ENCODE measurements at places on chromosomes 3 and 15.

- DNase-seq, result no peak
These were observed 578.3 kb upstream of the ADAMTS9 start for GRCh38 chr3:65265942-65266590.

DNA sequence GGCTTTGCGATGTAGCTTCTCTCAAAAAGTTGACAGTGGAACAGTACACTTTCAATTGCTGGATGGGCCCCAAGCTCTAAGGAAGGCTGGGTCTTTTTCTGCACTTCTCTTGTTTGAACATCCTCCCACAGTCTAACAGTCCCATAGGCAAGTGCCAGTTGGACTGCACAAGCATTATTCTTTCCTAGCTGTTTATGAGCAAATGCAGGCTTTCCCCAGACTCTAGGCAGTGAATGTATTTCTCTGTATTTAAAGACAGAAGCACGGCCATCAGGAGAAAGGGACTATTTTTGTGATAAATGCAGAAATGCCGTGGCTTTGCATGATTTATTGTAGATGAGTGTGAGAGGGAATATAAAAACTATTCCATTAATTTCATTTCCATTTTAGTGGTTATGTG is 539.3 kb upstream of the LMCD1 start:
- DNase-seq, result no peak

DNA sequence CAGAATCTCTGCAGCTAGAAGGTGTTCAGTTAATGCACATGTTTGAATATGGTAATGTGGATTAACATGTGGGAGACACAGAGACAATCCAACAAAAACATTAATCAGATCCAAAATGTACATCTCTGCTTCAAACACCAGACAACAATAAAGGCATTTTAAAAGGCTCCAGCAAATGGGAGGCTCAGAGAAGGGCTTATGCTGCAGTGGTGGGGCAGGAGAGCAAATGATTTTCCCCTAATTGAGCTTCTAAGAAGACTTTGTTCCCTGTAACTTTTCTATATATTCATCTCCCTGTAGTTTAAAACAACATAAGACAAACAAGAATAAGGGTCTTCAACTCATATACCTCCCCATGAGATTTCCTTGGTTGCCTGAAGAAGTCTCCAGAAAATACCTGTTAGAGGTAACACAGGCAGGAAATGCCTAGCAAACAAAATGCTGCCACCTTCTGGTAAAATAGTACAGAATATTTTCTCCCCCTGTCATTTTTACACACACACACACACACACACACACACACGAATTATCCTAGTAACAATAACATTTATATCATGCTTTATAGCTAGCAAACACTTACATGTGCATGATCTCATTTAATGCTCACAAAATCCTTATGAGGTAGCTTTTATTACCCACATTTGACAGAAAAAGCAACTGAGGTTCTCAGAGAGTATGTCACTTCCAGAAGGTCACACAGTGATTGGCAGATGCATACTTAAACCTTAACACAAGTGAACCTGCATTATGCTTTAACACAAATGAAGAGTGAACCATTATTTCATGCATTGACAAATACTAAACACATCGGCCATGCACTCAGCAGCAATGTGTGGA is 123.4 kb upstream of the MB21D2 start:
- DNase-seq, result no peak

- no peak for DNase-seq
These were observed 58.3 kb upstream of the GADL1 start for GRCh38 chr3:30952786-30953185.

DNA sequence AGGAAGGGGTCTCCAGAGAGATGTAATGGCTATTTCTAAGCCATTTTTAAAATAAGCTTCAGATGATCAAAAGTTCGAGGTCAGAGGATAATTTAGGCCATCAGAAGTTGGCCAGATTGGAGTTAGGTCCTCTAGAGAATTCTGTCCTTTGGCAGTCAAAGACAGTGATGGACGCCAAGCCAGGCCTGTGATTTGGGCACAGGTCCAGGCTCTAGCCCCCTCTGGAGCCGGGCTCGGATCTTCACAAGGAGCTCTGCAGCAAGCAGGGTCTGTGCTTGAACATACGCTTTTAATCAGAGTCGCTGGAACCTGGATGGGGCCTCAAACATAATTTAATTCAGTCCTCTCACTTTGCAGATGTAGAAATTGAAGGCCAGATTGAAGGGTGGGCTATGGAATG is 151.4 kb upstream of the BCL6 start:
- DNase-seq, result no peak

GRCh38 chr15:67120839-67121643 is 55.6 kb downstream of the SMAD3 start:
- peak; percentile 86 for DNase-seq

GRCh38 chr3:14663396-14664135 is 11.4 kb upstream of the C3orf20 start:
- DNase-seq, result no peak

- no peak for DNase-seq
These were observed 7.3 kb downstream of the SRPRB start for GRCh38 chr3:133812872-133813271.

DNA sequence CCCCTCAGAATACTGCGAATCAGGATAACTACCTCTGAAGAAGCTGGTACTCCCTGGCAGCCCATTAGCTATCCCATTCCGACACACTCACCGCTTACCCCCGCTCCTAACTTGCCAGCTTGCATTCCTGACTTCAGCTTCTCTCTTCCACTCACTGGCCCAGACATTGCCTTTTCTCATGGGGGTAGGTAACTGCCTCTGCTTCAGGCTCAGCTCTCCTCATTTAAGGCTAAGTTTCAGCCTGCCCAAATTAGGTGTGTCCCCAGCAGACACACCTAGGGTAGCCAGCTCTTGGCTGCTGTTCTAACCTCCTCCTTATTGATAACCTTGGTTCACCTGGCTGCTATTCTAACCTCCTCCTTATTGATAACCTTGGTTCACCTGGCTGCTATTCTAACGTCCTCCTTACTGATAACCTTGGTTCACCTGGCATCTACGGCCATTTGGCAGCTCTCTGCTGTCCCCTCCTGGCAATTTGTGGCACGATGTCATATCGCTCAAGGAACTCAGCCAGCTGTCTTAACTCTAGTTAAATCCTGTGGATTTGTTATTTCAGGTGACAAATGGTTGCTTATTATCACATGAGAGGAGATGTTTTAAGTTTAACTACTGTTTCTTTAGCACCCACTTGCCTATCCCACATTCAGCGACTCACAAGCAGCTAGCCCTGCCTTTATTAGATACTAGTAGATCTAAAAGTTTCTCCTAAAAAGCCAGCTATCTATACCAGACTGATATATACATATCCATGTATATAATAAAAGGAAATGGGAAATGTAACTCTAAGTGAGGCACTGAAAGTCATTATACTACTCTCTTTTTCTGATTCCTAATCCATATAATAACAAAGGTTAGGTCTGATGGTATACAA is 106.5 kb upstream of the ACP3 start:
- DNase-seq, result no peak

DNA sequence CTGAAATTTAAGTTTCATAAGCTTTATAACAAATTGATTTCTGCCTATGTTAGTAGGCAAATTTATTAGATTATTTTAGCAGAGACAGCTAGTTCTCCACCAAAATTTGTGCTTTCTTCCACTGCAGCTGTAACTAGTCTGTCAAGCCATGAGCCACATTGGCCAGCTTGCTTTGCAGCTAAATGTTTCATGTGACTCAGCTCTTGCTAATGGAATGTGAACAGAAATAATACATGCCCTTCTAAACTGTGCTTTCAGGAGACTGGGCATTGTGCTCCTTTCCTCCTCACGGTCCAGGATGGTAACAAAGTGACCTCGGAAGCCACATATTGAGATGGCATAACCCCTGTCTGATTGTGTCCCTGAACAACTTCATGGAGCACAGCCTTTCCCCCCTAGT is 51.3 kb upstream of the KPNA4 start:
- DNase-seq, result no peak

DNA sequence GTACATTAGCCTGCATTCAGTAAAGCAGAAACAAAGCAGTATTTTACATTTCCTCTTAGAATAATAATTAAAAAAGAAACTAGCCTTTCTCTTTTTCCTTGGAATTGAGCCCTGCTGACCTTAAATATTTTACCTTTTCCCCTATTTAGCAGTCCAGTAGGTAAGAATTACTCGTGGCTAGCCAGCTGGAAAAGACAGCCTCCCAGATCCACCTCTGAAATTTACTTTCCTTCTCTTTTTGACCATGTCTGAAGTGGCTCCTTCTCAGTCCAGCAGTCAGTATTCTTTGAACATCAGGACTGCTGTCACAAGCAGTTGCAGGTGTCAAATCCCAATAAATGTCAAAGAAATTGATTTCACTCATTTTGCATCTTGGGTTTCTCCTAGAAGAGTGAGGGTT is 311.5 kb upstream of the DCBLD2 start:
- no peak for DNase-seq

- DNase-seq, result no peak
These were observed 26.1 kb upstream of the MGA start for GRCh38 chr15:41634072-41634626.

DNA sequence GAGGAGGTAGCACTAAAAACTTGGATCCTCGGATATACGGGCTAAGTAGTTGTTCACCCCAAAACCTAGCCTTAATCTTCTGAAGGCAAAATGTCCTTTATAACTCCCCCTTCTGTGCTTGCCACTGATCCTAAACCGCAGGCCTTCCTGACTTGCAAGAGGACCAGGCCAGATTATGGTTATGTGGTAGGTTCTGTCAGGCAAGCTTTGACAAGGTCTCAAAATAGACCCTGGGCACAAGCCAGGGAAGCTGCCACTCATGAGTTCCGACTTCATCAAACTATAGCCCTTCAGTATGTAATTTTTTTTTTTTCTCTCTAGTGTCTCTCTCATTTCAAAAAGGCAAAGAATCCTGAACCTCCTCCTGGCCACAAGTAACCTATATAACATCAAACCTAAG is 3.2 kb downstream of the LRRFIP2 start:
- DNase-seq, result no peak

DNA sequence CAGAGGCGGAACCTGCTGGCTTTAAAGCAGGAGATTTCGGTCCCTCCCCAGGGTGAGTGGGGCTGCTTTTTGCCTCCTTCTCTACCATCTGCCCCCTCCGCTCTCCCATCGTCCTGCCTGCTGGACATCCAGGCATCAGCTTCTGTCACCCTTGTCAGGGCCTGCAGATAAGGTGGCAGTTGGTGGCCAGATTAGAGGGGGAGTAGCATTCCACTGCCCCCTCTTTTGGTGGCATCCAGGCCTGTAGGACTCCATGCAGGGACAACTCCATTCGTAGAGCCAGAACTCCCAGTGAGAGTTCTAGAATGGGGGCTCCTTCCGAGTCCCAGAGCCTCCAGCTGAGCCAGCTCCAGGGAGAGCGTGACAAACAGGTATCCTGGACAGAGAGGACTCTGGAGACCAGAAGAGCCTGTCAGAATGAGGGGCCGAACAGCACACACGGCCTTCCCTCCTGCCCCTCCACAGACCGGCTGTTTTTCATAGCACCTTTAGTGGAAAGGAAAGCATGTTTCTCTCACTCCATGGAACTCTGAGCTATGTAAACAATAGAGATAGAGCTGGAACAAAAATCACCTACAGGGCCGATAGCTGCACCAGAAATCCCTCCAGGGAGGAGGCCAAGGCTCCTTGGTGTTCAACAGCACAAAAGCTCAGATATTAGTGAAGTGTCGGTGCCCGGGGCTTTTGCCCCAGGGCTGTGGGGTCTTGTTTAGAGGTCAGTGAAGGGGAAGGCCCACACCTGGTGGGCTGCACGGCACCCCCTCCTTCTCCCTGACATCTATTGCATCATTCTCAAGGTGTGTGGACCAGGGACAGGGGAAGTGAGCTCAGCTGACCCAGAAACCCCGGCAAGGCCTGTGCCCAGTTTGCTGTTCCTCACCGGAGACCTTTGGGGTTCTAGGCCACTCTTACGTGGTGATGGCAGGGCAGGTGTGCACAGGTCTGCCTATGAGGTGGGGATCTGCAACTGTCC is 34.2 kb downstream of the MAGEF1 start:
- DNase-seq, result no peak

DNA sequence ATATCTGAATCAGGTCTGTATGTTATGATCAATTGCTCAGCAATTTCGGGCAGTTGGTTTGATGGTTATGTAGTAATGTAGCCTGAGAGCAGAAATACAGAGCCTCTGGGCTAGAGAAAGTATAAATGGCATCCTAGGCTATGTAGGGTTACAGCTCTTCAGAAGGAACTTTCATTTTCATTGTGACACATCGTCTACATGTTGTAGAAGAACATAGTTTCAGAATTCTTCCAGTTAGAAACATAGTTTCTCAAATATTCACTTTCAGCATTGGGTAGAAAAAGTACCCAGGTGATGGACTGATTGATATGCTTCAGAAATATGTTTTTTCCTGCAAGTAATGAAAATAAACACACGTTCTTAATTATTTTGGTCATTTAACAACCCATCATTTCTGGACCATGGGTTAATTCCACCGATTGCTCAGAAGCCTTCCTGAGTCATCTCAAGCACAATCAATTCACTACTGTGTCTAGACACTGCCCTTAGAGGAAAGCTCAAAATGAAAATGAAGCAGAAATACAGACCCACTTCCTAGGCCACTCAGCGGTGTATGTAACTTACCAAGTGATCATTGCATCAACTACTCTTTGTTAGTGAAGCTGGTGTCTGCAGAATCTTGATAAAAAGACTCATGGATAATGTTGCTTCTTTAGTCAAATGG is 88.8 kb upstream of the TSEN2 start:
- no peak for DNase-seq

DNA sequence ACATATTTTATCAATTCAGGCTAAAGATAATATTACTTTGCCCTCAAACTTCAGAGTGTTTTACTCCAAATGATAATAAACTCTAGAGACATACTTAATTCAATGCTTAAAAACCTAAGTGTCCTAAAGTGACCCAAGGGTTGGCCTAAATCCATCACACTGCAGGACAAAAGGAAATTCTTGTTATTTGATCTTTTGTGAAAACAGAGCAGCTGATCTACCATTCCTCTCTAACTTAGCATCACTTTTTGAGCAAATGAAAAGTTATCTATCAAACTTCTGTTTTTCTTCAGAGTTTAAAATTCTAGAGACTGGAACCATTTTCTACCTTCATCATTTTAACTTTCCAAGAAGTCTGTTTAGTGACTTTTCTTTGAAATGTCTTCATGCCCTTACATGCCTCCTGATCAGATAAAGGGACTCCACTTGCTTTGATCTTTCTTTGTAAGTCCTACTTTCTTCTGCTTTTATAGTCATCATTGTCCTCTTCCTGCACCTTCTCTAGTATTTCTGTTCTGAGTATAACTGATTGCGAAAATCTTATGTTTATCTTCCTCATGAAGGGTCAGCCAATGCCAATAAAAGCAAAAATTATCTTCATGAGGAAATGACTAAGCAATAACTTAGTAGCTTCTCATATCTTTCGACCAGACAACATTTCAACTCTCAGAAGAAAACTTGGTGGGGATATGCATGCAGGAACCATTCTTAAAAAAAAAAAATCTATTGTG is 378.7 kb upstream of the TGFBR2 start:
- no peak for DNase-seq

DNA sequence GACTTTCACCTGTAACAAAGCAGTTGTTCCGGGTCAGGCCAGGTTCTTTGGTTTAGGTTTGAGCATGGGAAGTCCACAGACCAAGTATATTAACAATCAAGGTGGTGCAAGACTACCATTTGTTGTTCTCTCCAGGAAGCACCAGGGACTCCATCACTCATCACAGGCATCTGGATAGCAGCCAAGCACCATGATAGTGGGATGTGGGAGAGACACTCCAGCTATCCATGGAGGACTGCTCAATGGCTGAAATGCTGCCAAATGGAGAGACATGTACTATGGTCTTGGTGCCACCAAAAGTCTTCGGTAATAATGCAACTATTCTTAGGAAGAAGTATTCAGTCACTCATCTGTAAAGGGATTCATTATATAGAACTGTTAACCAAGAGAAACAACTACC is 143.0 kb downstream of the TNIK start:
- DNase-seq, result no peak
